ENCODE measurements at places on chromosomes 11 and 22. TPM values are rescaled to one million over a fixed set of nuclear protein-coding genes. Genes with fewer than 3 reads are reported as not detected.

The VPREB3 gene
- 2.6 TPM for total RNA-seq

The TP53AIP1 gene
- total RNA-seq: not detected

The GGT5 gene
- total RNA-seq: not detected

The TPBGL gene
- total RNA-seq: 0.59 TPM

The WBP2NL gene
- total RNA-seq: 2.8 TPM

The SH3BP1 gene
- total RNA-seq: 111 TPM

The CPT1B gene
- 113 TPM for total RNA-seq

The TRPC6 gene
- total RNA-seq: not detected

The C22orf31 gene
- total RNA-seq: not detected

The GRAP2 gene
- total RNA-seq: 138 TPM

All from T-cell (primary cell).